ENCODE measurements at places on chromosomes 11 and 22. TPM values are rescaled to one million over a fixed set of nuclear protein-coding genes. Genes with fewer than 3 reads are reported as not detected.

DNA sequence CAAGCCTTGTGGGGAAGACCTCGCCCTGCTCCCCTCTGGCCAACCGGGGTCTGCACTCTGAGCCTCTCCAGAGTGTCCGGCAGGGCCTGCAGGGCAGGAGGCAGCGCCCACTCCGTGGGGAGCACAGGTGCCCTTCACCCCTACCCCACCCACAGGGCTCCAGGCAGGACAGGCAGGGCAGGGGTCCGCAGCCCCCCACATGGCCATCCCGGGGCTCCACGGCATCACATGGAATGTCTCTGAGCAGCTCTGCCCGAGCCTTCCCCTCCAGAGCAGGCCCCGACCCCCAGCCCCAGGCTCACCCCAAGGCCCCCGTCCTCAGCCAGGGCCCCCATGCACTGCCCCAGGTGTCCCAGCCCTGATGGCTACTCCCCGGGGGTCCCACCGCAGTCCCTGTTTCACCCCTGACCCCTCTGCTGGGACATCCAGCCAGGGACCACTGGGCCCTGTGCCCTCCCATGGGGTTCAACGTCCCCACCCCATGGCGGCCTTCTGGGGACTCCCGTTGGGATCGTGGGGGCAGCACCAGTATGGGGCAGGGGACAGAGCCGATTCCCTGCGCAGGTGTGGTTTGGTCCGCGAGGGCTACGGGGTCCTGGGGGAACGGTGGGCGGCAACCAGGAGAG, 77.7 kb downstream of the BRD1 start:
- H3K27me3 ChIP-seq: no peaks in the 10 kb centered on the region
- no peak for DNase-seq
- no peak overlapping the region for H3K27ac ChIP-seq
- no peak overlapping the region for H3K4me3 ChIP-seq

Gene FGF3
- not detected for total RNA-seq

GRCh38 chr22:46574993-46575910, 37.8 kb upstream of the CELSR1 start:
- peaks cover 5% of the 10 kb centered on the region for H3K36me3 ChIP-seq
- peak; percentile 61 for DNase-seq
- no peak overlapping the region for H3K27ac ChIP-seq
- H3K4me3 ChIP-seq: peak overlapping the region; percentile 70
- H3K27me3 ChIP-seq: no peaks in the 10 kb centered on the region

DNA sequence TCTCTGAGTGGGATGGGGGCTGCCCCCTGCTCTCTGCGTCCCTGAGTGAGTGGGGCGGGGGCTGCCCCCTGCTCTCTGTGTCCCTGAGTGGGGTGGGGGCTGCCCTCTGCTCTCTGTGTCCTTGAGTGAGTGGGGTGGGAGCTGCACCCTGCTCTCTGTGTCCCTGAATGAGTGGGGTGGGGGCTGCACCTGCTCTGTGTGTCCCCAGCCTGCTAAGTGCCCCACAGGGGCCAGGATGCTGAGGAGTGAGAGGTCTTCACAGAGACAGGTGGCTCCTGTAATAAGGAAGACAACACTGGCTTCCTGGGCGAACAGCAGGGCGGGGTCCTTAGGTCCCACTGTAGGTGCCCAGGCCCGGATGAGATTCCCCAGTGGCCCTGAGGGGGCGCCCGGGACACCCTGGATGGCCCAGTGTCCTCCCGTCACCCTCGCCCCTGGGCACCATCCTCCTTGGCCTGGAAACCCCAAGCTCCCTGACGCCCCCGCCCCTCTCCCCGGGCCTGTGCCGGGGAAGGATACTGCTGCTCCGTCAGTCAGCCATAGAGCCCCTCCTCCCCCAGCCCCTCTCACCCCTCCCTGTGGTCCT, 3.8 kb upstream of the CCDC188 start:
- H3K4me1 ChIP-seq: no peaks in the 10 kb centered on the region
- H3K27ac ChIP-seq: no peak overlapping the region
- DNase-seq: no peak
- no peaks in the 10 kb centered on the region for H3K36me3 ChIP-seq
- no peak overlapping the region for H3K4me3 ChIP-seq

DNA sequence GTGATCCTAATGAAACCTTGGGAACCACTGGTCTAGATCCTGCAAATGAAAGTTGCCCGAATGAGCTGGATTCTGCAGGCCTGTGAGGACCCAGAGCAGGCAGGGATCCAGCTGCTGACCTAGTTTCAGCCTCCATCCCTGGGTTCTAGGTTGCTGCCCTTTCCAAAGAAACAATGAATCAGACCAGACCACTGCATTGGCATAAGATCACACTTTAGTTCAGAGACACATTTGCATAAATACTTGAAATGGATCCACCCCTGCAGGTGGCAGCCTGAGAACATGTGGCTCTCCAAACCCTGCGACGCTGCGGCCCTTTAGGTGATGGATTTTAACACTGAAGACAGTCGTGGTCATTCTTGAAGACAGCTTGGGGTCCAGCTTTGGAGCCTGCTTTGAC, 23.7 kb downstream of the ADAMTS8 start:
- DNase-seq: peak; percentile 52
- H3K36me3 ChIP-seq: peaks cover 15% of the 10 kb centered on the region
- no peak overlapping the region for H3K4me3 ChIP-seq
- no peaks in the 10 kb centered on the region for H3K27me3 ChIP-seq
- peaks cover 13% of the 10 kb centered on the region for H3K4me1 ChIP-seq

- no peak for DNase-seq
- no peaks in the 10 kb centered on the region for H3K4me1 ChIP-seq
- H3K27me3 ChIP-seq: no peaks in the 10 kb centered on the region
- no peaks in the 10 kb centered on the region for H3K36me3 ChIP-seq
Observed at GRCh38 chr11:28466506-28466905, 358.3 kb downstream of the METTL15 start.

Gene UFD1
- total RNA-seq: 76.0 TPM

DNA sequence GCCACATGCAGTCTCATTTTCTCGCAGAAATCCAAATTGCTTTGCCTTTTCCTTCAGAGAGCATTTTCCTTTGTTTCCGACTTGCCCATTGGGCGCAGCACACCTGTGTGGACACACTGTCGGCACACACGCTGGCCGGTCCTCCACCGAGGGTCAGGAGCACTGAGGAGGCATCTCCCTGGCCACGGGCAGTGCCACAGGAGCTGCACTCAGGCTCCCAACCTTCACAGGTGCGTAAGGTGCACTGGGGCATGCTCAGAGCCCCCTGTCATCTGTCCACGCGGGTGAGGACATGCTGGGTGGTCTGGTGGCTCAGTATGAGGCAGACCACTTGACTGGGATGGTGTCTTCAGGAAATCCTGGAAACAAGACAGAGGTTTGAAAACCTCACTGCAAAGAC, 779.1 kb downstream of the BRD1 start:
- no peak overlapping the region for H3K4me3 ChIP-seq
- no peaks in the 10 kb centered on the region for H3K36me3 ChIP-seq
- no peak for DNase-seq

Gene SAA4
- total RNA-seq: not detected

Gene PGA5
- total RNA-seq: 0.33 TPM

GRCh38 chr22:47374901-47375575, 612.6 kb downstream of the TBC1D22A start:
- DNase-seq: no peak
- H3K4me1 ChIP-seq: no peaks in the 10 kb centered on the region
- H3K4me3 ChIP-seq: no peak overlapping the region
- no peak overlapping the region for H3K27ac ChIP-seq

- H3K36me3 ChIP-seq: no peaks in the 10 kb centered on the region
- DNase-seq: no peak
- no peak overlapping the region for H3K27ac ChIP-seq
Observed at GRCh38 chr11:102850973-102851745, 7.8 kb upstream of the MMP3 start.

DNA sequence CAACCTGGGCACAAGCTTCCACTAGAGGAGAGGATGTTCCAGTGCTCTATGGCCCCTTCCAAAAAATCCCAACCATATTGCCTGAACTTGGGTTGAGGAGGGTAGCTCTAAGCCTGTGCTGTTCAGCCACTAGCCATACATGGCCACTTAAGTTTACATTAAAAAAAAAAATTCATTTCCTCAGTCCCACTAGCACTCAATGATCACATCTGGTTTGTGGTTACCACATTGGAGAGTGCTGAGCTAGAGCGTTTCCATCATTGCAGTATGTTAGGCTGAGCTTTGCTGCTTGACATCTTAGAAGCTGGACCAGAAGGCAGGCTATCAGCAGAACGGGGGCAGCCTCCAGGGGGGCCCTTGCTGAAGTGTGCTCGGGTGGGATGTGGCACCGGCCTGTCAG, 43.5 kb upstream of the CYP2D6 start:
- no peak for DNase-seq
- no peak overlapping the region for H3K27ac ChIP-seq
- no peaks in the 10 kb centered on the region for H3K4me1 ChIP-seq
- H3K27me3 ChIP-seq: no peaks in the 10 kb centered on the region
- H3K4me3 ChIP-seq: no peak overlapping the region
- H3K36me3 ChIP-seq: peaks cover 5% of the 10 kb centered on the region

- peaks cover 51% of the 10 kb centered on the region for H3K36me3 ChIP-seq
- no peaks in the 10 kb centered on the region for H3K27me3 ChIP-seq
- DNase-seq: no peak
- H3K27ac ChIP-seq: no peak overlapping the region
Observed at GRCh38 chr22:38712486-38713207, 6.9 kb downstream of the GTPBP1 start.

DNA sequence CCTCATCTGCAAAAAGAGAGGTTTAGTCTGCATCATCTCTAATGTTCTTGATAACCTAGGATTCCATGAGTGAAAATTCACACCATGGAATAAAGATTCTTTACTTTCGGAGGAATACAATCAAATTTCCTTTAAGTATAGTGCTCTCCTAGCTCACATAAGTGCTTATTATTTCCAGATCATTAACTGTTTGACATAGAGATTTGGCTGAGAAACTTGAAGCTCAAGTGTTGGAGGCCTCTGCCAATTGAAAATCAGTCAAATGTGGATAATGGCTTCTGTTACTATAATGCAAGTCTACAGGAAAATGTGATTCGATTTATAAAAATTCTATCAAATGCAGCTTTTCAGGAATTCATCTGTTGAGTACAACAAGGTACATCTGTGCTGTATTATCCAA, 144.6 kb downstream of the KIF18A start:
- H3K4me3 ChIP-seq: no peak overlapping the region
- no peaks in the 10 kb centered on the region for H3K4me1 ChIP-seq
- no peaks in the 10 kb centered on the region for H3K27me3 ChIP-seq
- no peak overlapping the region for H3K27ac ChIP-seq

DNA sequence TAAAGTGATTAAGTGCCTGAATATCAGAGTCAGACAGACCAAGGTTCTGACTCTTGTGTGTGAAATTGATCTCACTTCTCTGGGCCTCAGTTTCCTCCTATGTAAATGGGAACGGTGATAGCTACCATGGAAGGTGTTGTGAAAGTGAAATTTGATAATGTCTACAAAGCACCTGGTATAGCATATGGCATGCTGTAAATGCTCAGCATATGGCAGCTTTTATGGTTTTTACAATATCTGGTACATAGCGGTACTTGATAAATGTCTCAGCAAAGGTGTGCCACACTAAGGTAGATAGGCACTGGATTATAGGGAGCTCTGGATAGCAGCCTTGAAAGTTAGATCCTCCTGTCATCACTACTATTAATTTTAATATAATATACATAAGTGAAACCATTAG, 19.9 kb downstream of the POU2AF2 start:
- H3K27me3 ChIP-seq: no peaks in the 10 kb centered on the region
- no peaks in the 10 kb centered on the region for H3K4me1 ChIP-seq
- no peaks in the 10 kb centered on the region for H3K36me3 ChIP-seq
- H3K4me3 ChIP-seq: no peak overlapping the region
- no peak overlapping the region for H3K27ac ChIP-seq

Gene TYR
- total RNA-seq: not detected

DNA sequence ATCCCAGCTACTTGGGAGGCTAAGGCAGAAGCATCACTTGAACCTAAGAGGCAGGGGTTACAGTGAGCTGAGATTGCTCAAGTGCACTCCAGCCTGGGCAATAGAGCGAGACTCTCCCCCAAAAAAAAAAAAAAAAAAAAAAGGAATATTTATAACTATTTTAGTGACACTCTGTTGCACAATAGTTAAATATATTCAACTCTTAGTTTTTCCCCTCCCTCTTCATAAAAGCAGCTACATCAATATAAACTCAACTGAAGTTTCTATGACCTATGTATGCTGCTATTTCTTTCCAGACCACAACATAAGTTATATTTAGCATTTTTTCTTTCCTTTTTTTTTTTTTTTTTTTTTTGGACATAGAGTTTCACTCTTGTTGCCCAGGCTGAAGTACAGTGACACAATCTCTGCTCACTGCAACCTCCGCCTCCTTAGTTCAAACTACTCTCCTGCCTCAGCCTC, 19.2 kb downstream of the CELF1 start:
- DNase-seq: peak; percentile 1
- no peak overlapping the region for H3K27ac ChIP-seq
- H3K4me3 ChIP-seq: no peak overlapping the region
- H3K36me3 ChIP-seq: peaks cover 19% of the 10 kb centered on the region

- no peaks in the 10 kb centered on the region for H3K27me3 ChIP-seq
- DNase-seq: no peak
- H3K27ac ChIP-seq: no peak overlapping the region
- peaks cover 7% of the 10 kb centered on the region for H3K36me3 ChIP-seq
Observed at GRCh38 chr11:119306373-119306890, 10.5 kb downstream of the MCAM start.

DNA sequence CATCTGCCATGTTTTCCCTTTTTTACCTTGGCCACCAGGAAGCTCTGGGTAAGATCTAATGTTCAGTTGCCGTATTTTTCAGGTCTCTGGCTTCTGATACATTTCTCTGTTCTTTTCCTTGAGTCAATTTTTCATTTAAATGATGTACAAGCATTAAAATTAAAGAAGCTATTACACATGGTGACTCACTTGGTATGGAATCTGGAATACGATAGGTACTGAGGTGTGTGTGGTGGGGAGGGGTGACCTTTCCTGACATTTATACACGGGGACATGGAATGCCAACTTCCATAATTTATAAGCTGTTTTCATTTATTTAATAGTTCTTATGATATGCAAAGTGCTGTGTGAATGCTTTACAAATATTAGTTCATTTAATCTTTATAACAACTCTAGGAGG, 47.8 kb upstream of the ALX4 start:
- no peaks in the 10 kb centered on the region for H3K36me3 ChIP-seq
- H3K4me1 ChIP-seq: no peaks in the 10 kb centered on the region
- no peaks in the 10 kb centered on the region for H3K27me3 ChIP-seq
- no peak for DNase-seq
- no peak overlapping the region for H3K27ac ChIP-seq

DNA sequence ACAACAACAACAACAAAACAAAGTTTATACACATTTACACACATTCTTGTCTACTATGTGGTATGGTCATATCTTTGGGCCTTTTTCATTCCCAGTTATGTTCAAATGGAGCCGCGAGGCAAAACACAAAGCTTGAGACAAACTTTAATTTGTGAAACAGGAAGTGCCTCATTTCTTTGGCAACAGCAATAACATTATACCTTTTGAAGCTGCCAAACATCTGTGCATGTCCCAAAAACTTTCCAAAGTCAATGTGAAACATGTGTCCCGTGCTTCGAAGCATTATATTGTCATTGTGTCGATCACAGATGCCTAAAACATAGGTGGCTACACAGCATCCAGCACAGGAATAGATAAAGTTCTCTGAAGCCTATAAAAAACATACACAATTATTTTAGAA, 25.0 kb upstream of the RPS13 start:
- H3K27me3 ChIP-seq: no peaks in the 10 kb centered on the region
- DNase-seq: no peak
- no peak overlapping the region for H3K27ac ChIP-seq
- no peaks in the 10 kb centered on the region for H3K4me1 ChIP-seq
- no peak overlapping the region for H3K4me3 ChIP-seq
